ENCODE measurements at places on chromosomes 2 and 18. TPM values are rescaled to one million over a fixed set of nuclear protein-coding genes. Genes with fewer than 3 reads are reported as not detected.

DNA sequence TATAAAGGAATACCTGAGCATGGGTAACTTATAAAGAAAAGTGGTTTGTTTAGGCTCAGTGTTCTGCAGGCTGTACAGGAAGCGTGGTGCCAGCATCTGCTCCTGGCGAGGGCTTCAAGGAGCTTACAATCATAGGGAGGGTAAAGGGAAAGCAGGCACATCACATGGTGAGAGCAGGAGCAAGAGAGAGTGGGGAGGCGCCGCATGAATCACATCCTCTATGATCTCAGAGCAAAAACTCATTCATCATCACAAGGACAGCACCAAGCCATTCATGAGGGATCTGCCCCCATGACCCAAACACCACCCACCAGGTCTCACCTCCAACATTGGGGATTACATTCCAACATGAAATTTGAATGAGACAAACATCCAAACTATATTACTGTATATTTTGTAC, 32.5 kb downstream of the R3HDM1 start:
- DNase-seq, result no peak

GRCh38 chr2:139241286-139241685, 461.1 kb upstream of the NXPH2 start:
- DNase-seq, result no peak

WDCP gene
- total RNA-seq, result 6.3 TPM

IL36RN gene
- not detected for total RNA-seq

GRHL1 gene
- total RNA-seq, result 1.8 TPM

- DNase-seq, result no peak
Measured at GRCh38 chr2:181516992-181517391, 59.8 kb downstream of the ITGA4 start.

DNA sequence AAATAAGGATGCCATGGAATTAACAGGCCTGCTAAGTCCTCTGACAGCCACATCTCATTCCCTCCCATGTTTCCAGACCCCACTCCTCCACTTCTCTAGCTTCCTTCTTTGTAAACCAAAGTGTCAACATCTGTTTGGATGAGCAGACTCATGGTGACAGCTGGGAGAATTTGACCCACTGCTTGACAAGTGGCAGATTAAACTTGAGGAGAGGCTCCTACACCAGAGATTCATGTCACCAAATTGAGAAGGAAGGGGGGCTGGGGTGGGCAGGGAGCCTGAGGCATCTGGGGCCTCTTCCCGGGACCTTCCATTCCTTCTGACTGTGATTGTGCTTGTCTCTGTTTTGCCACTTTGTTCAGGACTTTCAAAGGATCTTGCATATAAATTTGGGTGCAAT, 41.0 kb upstream of the IGFBP5 start:
- DNase-seq, result no peak

- DNase-seq, result peak; percentile 28
Measured at GRCh38 chr2:15058015-15058720, 425.7 kb downstream of the LRATD1 start.

DNA sequence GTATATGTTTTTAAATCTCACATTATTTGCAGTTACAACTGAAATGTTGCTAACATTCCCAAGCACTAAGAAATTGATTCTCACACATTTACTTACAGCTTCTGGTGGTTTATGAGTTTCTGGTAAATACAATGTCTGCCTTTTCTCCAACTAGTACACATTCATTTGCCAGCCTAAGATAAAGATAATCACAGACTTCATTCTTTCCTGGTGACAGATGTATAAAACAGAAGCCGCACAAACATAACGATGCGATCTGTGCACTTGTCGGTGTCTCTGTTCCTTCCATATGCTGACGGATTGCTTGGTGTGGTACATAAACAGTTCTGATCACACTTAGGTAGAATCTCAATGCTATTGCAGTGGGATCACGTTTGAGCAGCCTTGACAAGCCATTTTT, 100.4 kb upstream of the DDX18 start:
- no peak for DNase-seq

- no peak for DNase-seq
Measured at GRCh38 chr2:211159972-211160371, 603.6 kb downstream of the CPS1 start.

DNA sequence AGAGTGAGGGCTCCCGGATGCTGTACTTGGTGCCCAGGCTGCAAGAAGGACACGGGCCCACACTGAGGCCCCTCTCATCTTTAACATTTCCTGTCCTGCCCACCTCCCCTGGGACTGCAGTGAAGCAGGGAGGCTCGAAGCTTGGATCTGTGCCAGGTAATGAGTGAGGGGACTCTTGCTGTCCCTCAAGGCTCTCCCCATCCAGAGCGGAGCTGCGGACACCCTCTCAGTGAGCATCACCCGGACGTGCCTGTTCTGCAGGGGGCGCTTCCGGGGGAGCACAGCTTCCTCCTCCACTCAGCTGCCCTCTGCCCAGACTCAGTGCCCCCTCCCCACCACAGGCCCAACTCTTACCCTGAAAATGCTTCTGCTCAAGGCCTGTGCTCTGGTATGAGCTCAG, 150.0 kb upstream of the MYCN start:
- no peak for DNase-seq

SLC8A1 gene
- total RNA-seq, result not detected

HRH4 gene
- total RNA-seq, result 0.39 TPM

- DNase-seq, result no peak
Measured at GRCh38 chr2:121541495-121541894, 10.8 kb downstream of the RNU4ATAC start.

CXCR1 gene
- total RNA-seq, result not detected

DNA sequence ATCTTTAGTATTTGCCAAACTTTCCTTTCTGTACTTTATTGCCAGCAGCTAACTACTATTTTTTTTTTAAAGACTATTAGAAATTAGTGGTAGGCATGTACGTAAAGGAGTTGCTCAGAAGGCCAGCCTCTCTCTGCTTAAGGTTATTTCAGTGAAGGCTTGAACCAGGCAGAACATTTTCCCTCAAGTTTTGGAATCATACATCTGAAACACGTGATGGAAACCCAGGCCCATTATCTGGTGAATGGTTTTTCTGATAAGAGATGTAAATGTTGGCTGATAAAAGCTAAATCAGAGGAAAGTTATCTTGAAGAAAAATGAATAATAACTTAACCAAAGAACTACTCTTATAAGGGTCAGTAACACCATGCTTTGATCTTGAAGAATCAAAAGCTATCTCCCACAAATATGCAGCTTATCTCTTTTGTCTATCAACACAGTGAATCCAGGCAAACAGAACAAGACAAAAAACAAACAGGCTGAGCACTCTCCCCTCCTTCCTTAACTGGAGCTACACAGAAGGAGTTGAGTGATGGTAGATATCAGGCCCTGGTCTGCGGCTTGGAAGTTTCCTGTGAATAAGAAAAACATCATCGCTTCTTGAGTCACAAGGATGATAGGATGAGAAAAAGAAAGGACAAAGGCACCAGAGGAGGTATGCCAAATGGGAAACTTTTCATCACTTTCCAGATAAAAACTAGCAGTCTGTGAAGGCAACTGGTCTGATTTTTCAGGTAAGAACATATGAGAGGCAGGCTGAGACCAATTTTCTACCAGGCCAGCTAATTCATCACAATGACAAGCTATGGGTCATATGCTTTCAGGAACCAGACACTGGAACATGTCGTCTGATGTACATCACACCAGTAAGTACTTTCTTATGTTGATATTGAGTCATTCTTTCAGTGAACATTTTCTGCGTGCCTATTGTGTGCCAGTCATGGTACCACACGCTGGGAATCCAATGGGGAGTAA, 88.4 kb upstream of the STK17B start:
- DNase-seq, result peak; percentile 68

- DNase-seq, result no peak
Measured at GRCh38 chr2:99573634-99574251, 83.9 kb upstream of the REV1 start.

DNA sequence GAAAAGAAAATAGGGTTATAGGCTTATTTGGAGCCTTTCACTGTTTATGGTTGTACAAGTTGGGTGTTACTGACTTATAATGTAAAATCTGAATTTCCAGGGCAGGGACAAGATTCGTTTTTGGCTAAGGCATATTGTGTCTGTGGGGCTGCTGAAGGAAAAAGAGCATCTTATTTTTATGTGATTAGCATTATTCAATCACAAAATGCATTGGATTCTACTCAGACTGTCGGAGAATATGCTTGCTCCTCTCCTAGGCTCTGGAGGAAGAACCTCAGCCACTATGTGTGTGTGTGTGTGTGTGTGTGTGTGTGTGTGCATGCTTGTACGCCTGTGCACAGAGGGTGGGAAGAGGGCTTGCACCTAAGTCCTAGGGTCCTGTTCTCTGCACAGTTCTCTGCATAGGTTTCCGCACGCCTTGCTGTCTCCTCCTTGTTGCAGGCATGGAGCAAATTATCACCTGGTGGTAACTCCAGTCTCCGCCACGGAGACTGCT, 44.3 kb downstream of the AGAP1 start:
- DNase-seq, result no peak

DNA sequence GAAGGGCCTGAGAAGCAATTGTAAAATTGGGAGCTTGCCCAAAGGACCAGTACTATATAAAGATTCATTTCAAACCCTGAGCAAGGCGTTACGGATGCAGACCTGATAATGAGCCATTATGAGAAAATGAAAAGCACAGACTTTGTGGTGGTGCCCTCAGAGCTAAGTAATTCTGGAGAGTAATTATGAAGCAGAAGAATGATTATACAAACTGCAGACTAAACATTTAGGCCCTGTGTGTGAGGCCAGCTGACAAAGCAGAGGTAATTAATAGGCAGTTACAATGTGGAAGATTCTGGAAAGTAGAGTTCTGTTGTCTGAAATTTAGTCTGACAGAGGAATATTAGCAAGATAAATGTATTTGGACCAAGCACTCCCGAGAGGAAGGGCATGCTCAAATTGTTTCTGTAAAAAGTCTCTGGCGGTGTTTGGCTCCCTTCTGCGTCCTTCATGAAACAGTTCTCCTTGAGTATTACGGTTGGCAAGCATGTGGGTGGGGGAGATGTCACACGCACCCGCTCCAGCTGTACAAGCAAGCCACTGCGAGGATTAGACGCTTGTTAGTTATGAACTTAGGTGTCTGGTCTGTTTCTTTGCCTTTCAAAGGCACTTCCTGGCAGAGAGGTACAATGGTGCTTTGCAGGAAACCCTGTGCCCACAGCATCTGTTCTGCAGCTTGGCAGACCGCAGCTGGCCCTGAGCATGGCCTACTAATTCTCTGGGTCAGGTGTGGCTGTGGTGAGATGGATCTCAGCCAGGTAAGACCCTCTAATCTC, 45.5 kb downstream of the CDC42EP3 start:
- peak; percentile 71 for DNase-seq

DNA sequence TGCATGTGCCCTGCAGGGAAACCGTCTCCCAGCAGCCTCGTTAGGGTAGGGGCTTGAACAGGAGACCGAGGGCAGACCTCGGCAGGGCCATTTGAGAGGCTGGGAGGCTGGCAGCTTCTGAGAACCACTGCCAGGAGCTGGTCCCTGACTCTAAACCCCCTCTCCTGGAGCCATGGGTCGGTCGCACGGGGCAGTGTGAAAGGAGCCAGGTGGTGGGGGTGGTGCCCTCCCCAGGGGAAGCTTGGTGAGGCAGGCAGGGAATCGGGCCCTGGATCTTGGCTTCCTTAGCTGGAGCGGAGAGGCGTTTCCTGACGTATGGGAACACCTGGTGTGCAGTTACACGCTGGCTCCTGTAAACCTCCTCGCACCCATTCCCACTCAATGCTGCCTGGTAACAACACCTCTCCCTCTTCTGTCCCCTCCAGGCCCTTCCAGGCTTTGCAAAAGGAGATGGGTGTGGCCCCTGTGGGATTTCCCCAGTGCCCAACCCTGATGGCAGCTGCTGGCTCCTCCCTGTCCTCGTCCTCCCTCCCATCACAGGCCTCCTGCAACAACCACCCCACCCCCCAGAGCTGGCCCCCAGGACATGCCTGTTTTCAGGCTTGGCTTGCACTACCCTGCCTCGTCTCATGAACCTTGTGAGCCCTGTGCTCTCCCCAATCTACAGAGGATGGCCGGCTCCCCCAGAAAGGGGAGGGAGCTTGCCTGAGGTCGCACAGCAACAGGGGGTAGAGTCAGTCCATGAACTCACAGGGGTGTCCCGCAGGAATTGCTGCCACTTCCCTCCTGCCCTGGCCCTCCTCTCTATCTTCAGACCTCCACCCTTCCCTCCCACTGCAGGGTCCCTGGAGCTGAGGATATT, 24.4 kb downstream of the ADRA2B start:
- no peak for DNase-seq

DNA sequence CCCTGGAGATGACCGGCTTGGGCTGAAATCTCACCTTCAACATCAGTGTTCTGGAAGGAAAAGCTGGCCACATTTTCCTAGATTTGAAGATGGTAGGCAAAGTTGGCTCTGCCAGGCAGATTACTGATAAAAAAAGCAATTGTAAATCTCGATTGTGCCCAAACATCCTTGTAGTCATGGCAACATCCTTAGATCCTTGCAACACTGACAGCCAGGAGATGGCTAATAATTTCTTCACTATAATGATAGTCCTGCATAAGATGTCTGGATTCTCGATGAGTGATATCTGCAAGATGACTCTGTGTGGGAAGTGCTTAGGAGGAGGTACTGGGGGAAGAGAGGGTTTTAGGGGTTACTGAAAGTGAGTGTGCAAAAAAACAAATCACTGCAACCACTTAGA, 149.1 kb downstream of the FSHR start:
- DNase-seq, result no peak

GRCh38 chr2:238389988-238390589, 36.6 kb upstream of the ASB1 start:
- DNase-seq, result no peak

GRCh38 chr2:25726522-25726921, 53.1 kb upstream of the DTNB start:
- no peak for DNase-seq

- no peak for DNase-seq
Measured at GRCh38 chr2:109715313-109715805, 78.7 kb upstream of the RGPD5 start.

GRCh38 chr2:40625849-40626248, 174.0 kb upstream of the SLC8A1 start:
- no peak for DNase-seq

DNA sequence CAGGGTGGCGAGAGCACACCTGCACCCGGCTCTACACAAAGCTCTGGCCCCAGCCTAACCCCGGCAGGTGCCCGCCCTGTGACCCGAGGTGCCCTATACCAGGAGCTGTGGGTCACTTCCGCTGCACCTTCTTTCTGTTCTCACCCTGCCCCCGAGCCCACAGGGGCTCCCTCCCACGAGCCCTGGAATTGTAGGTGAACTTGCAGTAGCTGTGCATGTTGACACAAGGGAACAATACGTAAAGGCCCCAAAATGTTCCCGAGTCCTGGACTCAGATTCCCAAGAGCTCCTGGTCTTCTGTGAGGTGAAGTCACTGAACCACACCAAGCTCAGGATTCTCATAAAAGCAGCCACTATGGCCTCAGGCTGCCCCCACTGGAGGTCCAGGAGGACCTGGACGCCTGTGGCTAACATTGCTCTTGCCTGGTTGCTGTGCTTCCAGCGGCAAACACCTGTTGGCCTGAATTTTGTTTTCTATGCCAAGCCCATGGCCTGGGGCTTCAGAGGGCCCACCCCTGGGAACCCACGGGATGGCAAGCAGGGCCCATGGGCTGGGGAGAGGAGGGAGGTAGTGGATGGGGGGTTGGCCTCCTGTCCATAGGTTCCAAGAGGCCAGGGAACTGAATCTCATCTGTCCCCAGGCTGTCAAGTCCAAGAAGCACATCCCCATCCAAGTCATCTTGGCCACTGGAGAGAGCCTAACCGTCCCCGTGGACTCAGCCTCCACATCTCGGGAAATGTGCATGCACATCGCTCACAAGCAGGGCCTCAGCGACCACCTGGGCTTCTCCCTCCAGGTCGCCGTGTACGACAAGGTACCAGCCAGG, 23.2 kb upstream of the GPR17 start:
- no peak for DNase-seq

CERKL gene
- not detected for total RNA-seq

- DNase-seq, result no peak
Measured at GRCh38 chr2:16216558-16216945, 276.2 kb downstream of the MYCN start.

- DNase-seq, result no peak
Measured at GRCh38 chr2:229818230-229818629, 103.6 kb downstream of the TRIP12 start.

Data from CD4-positive, CD25-positive, alpha-beta regulatory T cell (primary cell).